SHP77 (cell line): ENCODE measurements at places on chromosomes 7 and 10.

DNA sequence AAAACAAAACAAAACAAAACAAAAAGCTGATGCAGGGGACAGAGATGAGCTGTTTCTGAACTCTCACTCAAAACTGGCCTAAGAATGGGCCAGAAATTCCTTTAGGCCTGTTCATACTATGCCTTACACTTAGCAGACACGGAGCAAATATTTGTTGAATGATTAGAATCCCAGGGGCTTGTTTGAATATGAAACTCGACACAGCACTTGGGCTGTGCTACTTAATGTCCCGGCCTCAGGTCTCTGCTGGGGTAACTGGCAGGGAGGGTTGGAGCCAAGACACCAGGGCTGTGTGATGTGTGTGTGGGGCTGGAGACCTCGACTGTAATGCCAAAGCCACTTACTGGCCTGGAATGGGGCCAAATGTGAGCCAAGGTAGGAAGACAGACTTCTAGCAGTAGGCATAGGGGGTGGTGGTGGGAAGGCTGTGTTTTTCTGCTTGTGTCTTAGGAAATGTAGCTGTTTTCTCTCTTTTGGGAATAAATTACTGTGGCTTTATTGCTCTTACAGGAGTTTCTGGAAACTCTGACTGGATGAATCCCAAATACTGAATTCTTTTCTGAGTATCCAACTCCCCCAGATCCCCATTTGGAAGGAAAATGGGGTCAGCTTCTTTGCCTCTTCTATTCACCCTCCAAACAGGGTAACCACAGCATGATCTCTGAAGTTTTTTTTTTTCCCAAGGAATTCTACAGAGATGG is 66.7 kb downstream of the EMX2 start:
- no peak for DNase-seq

DNA sequence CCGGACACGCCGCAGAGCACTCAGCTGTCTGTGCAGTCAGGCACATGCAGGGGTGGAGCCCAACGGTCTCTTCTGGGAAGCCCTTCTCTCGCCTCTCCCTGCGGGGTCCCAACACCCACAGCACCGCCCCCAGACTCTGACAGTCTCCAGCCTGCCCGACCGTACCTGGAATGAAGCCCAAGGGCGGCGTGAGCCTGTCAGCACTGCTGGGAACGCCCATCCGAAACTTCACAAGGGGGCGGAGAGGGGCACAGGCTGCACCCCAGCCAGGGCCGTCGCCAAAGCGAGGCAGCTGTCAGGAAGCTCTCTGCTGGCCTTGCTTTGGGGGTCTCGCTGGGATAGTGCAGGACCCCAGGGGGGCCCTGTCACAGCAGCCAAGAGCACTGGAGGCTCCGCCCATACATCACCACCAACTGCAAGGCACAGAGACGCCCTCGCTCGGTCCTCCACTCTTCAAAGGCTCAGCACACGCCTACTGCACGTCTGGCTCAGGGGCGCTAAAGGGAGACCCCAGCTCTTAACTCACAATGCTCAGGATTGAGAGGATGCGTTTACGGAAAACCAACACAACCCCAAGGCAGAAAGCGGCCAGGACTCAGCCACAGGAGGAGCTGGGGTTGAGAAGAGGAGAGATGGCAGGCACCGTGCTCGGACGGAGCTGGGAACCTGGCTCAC is 30.9 kb downstream of the MAD1L1 start:
- no peak for DNase-seq

DNA sequence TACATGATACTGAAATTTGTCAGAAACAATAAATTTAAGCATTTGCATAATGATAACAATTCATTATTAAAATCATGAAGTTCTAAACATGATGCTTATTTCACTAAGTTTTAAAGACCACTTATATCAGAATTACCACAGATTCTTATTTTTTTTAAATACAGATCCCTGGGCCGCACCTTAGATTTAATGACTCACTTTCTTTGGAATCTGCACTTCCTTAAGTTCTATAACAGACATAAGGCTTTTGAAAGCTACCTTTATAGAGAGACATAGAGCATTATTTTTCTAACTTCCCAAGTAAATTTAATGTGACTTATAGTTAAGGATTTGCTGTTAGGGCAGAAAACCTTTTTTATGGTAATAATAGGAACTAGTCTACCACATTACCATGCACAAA is 214.9 kb downstream of the IPMK start:
- no peak for DNase-seq

- no peak for DNase-seq
Observed at GRCh38 chr10:86958116-86958900, at the start of gene SNCG. TSS of gene SNCG (plus strand) at chr10:86958599. CDS start at chr10:86958698, 99 bp downstream.

GRCh38 chr10:118251791-118252190 is 90.3 kb downstream of the FAM204A start:
- DNase-seq, result no peak

DNA sequence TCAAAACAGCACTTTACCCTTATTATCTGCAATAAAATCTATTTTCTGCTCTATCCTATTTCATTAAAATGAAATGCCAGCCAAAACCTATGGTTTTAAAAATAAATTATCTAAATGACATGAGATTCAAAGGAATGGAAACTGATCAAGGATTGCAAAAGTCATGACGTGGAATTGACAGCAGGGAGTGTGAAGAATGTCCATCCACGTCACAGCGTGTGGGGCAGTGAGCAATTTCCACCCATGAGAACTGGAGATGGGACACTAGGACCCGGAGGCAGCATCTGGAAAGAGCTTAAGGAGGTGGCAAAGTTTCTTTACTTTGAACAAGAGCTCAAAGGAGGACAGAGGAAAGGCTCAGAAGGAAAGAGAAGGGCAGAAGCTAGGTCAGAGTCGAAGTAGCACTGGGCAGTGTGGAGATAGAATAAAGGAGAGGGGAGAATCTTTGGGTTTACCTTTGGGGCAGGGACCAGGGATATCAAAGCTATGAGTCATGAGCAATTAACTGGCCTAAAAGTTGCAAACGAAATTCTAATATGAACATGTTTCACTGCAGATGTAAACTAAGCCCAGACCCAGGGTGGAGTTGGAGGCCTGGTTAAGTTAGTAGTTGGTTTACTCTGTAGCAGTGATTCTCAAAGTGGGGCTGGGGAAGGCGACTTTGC is 24.9 kb upstream of the STK17A start:
- no peak for DNase-seq

GRCh38 chr7:1781369-1781768 is 111.3 kb downstream of the ELFN1 start:
- DNase-seq, result no peak

- DNase-seq, result no peak
Observed at GRCh38 chr10:51527522-51528219, 171.7 kb downstream of the CSTF2T start.

GRCh38 chr10:85971494-85971893 is 395.1 kb downstream of the GRID1 start:
- no peak for DNase-seq

GRCh38 chr10:51604579-51604978 is 94.8 kb downstream of the CSTF2T start:
- DNase-seq, result no peak

- no peak for DNase-seq
Observed at GRCh38 chr10:98244586-98244985, 23.4 kb downstream of the LOXL4 start.

GRCh38 chr7:468681-469562 is 50.7 kb downstream of the PDGFA start:
- DNase-seq, result no peak

- DNase-seq, result peak; percentile 84
Observed at GRCh38 chr7:31192986-31193385, 140.9 kb downstream of the ADCYAP1R1 start.

- no peak for DNase-seq
Observed at GRCh38 chr10:68492118-68492517, 20.3 kb upstream of the DNA2 start.

DNA sequence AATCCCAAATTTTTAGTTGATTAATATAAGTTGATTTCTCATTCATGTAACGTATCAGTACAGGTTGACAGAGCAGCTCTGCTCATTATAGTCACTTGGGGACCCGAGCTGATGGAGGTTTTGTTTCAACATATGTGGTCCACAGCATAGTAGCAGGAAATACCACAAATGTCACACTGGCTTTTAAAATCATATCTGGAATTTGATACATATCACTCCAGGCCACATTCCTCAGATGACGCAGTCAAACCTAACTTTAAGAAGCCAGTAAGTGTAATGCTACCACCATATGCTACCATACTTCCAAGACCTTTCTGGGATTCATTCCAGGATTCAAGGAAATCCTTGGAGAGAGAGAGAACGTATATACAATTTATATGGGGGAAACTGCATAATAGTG is 156.3 kb downstream of the PHF14 start:
- no peak for DNase-seq

DNA sequence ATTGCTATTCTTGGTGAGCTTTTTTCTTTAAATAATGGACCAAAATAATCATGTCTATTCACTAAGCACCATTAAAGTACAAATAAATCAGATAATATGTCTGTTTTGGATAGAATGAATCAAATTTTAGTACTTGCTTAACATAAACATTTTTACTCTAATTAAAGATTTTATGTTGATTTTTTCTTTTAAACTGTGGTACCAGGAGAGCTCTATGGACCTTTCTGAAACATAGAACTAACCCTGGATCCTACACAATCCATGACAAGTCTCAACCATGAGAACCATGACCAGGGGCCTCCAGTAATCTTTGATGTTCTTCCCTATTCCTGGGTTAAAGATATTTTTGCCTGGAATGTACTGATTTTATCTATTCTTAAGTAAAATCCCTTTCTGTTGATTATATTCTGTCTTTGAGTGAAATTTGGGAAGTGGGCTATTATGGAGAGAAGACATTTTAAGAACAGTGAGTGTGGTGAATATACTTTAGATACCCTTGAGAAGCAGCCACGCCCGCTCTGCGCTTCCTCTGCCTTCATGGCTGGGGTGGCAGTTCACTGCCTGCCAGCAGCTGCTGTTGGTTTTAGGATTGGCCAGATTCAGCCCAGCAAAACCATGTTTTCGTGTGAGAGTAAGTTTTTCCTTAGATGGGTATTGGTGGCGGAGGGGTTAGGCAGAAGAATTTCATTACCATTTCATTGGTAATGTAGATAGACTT is 42.2 kb upstream of the BHLHA15 start:
- DNase-seq, result no peak

- DNase-seq, result no peak
Observed at GRCh38 chr10:108410236-108410635, 1245.7 kb upstream of the SORCS1 start.

- DNase-seq, result no peak
Observed at GRCh38 chr7:92973974-92974373, 137.6 kb upstream of the CDK6 start.

- DNase-seq, result no peak
Observed at GRCh38 chr10:32142646-32143045, 86.4 kb upstream of the KIF5B start.

- no peak for DNase-seq
Observed at GRCh38 chr7:584122-584465, 64.4 kb upstream of the PDGFA start.

GRCh38 chr7:23306936-23307521 is 7.9 kb downstream of the MALSU1 start:
- no peak for DNase-seq

DNA sequence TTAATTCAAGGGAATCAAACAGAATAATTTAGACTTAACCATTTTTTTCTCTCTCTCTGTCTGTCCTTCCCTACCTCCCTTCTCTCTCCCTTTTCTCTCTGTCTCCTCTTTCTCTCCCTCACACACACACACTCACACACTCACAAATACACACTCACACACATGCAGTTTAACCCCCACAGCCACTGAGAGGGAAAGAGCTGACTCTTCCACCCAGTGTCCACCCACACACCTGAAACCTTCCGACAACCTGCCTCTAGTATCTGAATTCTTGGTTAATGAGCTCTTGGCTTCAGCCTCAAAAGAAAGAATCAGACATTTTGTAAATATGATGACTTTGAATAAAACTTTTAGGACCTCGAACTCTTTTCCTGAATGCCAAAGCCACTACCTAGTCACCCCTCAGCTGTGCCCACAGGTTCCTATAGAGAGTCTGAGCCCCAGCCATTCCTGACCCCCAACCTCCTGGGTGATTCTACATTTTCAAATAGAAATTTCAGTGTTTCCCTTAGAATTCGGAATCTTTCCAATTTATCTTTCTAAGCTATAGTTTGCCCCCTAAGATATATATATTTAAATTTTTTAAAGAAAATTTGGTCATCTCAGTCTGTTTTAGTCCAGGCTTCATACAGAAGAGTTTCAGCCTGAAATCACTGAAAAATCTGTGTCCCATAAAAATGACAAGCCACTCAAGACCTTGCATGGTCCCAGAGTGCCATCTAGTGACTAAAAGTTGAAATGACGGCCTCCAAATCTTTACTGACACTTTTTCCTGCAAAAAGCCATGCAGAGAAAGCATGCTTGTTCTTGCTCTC is 202.8 kb downstream of the IPMK start:
- no peak for DNase-seq

DNA sequence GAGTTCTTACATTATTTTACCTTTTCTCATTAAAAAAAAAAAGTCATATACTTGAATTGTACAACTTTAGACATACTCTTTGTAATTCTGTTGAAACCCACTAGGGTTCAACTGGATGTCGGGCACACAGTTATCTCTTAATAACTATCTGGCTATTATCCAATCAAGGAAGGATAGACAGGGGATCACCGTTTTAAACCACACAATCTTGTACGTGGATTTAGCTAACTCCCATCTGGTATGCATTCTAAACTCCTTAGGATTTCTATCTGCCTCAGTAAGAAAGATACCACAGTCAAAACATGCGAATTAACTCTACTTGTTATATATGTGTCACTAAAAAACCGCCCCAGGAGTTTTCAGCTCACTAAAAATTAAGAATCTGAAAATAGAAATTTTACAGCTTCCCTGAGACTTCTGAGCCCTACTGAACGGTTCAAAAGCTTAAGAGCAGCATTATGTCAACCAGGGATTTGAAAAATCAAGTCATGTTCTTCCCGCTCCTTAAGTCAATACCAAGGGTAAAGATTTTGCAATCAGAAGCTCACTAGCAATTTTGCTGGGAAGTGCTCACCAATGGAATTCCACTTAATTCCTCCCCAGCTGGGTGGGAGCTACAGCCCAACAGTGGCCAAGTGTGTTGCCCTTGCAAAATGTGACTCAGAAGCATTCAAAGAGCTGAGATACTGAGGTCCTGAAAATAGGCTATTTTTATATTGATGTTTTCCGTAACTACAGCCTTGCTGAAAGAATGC is 267.0 kb downstream of the FRMD4A start:
- no peak for DNase-seq

- no peak for DNase-seq
Observed at GRCh38 chr7:65840446-65840845, 32.4 kb upstream of the VKORC1L1 start.

- no peak for DNase-seq
Observed at GRCh38 chr10:12703126-12703525, 298.4 kb downstream of the CCDC3 start.

DNA sequence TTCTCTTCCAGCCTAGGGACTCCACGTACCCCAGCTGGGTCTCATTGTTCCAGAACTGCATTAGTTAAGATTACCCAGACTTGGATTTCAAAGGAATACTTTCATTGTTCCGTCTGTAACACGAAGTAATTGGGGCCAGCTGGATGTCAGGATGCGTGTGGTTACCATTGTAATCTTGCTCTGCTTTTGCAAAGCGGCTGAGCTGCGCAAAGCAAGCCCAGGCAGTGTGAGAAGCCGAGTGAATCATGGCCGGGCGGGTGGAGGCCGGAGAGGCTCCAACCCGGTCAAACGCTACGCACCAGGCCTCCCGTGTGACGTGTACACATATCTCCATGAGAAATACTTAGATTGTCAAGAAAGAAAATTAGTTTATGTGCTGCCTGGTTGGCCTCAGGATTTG is 21.0 kb downstream of the LRRC17 start:
- DNase-seq, result no peak
